ENCODE measurements at places on chromosomes 5 and 9.

GRCh38 chr9:131237291-131237690 is 39.0 kb downstream of the FAM78A start:
- no peak for DNase-seq

DNA sequence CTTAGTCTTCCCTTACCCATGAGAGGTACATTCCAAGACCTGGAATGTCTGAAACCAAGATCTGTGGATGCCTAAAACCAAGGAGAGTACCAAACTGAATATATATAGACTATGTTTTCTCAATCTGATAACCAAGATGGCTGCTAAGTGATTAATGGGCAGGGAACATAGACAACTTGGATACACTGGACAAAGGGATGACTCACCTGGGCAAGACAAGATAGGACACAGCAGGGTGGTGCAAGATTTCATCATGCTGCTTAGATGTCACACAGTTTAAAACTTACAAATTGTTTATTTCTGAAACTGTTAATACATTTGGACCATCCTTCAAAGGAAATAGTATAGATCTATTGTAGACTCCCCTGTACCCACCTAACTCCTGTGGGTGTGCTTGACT is 130.9 kb downstream of the HTR1A start:
- no peak for DNase-seq

GRCh38 chr5:55160493-55161209 is 680 bp downstream of the GPX8 start:
- no peak for DNase-seq

GRCh38 chr9:79357616-79358015 is 214.1 kb upstream of the TLE4 start:
- DNase-seq = no peak

DNA sequence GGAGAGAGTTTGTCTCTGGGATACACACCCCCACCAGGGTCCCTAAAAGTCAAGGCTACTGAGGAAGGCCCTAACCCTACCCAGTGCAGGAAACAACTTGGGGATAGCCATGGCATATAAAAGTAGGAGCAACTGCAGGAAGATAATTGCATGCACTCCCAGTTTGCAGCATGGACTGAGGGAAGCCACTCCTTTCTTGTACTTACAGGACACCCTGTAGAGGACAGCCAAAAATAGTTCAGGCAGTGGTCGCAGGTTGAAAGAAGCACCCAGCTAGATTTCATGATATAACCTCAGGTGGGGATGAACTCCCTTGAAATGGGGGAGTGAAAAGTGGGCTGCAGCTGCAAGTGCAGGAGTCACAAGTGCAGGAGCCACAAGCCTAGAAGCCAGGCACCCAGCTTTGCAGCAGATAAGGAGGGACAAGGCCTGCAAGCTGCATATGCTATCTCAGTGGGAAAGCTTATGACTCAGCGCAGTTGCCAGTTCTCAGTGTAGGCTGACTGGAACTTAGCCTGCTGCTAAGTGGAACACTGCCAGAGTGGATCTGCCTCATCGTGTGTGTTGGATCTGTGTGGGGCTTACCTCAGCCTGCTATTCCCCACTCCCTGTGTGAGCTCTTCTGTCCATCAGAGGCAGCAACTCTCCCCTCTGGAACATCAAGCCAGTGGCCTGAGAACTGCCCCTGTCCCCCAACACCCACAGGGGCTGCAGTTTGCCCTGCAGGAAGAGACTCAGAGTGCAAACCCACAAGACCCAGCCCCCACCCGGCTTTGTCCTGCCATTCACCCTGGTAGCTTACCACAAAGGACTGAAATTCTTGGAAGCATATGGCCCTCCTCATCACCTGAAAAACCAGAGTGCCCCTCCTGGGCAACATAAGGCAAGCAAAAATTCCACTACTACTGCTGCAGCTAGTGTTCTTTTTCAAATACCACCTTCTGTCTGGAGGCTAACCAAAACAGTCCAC is 42.7 kb downstream of the CYLC2 start:
- DNase-seq = no peak

DNA sequence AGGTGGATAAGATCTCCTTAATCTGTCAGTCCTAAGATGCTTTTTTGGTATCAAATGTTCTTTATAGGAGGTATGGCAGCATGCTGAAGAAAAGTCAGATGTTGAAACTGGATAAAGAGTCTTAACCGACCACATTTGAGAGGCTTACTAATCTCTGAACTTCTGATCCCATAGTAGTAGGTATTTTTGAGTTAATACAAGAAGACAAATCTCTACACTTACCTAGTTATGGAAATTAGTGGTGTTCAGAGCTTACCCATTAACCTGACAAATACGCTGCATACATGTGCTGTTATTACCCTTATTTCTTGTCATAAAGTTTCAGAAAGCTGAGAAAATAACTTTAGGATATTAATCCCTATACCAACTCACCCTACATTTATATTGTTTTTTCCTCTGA is 83.0 kb downstream of the ISL1 start:
- no peak for DNase-seq

Measured in keratinocyte (primary cell).